ENCODE measurements at places on chromosomes 4 and X. TPM values are rescaled to one million over a fixed set of nuclear protein-coding genes. Genes with fewer than 3 reads are reported as not detected.

The F8A2 gene
- not detected for total RNA-seq

The POF1B gene
- not detected for total RNA-seq

- DNase-seq, result no peak
- H3K27ac ChIP-seq, result no peak overlapping the region
- no peaks in the 10 kb centered on the region for H3K36me3 ChIP-seq
These were observed 49.5 kb upstream of the GABRQ start for GRCh38 chrX:152588206-152588605.

GRCh38 chr4:68271851-68272357 is 26.4 kb upstream of the TMPRSS11B start:
- peaks cover 13% of the 10 kb centered on the region for H3K36me3 ChIP-seq
- no peak for DNase-seq
- no peaks in the 10 kb centered on the region for H3K27me3 ChIP-seq
- peaks cover 10% of the 10 kb centered on the region for H3K4me1 ChIP-seq
- H3K4me3 ChIP-seq, result no peak overlapping the region

- H3K27ac ChIP-seq, result no peak overlapping the region
- H3K4me1 ChIP-seq, result no peaks in the 10 kb centered on the region
- no peaks in the 10 kb centered on the region for H3K27me3 ChIP-seq
- H3K4me3 ChIP-seq, result no peak overlapping the region
These were observed 1222.4 kb upstream of the PRKX start for GRCh38 chrX:4935846-4936245.

GRCh38 chr4:6889736-6890324 is 19.8 kb upstream of the TBC1D14 start:
- no peak overlapping the region for H3K4me3 ChIP-seq
- no peaks in the 10 kb centered on the region for H3K36me3 ChIP-seq
- H3K27ac ChIP-seq, result no peak overlapping the region
- no peak for DNase-seq

GRCh38 chrX:96440941-96441340 is 243.7 kb upstream of the DIAPH2 start:
- no peaks in the 10 kb centered on the region for H3K27me3 ChIP-seq
- H3K4me3 ChIP-seq, result no peak overlapping the region
- H3K27ac ChIP-seq, result no peak overlapping the region
- no peaks in the 10 kb centered on the region for H3K36me3 ChIP-seq
- DNase-seq, result no peak
- H3K4me1 ChIP-seq, result no peaks in the 10 kb centered on the region

Measured in H1 (cell line).